Foreskin keratinocyte (primary cell): ENCODE measurements at places on chromosomes 4 and X.

DNA sequence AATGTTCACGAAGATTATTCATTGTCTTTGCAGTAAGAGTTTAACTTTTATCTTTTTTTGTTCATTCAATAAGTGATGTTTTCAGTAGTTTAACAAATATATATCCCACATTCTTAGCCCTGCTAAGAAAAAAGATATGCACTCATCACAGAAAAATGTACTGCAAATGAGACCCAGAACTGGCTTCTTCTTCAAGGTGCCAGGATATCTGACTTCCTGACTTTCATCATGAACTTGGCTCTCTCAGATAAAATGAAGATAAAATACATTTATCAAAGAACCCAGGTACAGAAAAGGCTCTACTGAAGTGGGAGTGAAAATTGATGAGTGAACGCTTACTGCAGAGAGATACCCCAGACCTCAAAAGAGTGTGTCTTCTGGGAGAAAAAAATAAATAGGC lies 177.8 kb upstream of the DKK2 start:
- no peak for DNase-seq

GRCh38 chr4:7124689-7125442 lies 57.0 kb upstream of the GRPEL1 start:
- peak; percentile 54 for DNase-seq

DNA sequence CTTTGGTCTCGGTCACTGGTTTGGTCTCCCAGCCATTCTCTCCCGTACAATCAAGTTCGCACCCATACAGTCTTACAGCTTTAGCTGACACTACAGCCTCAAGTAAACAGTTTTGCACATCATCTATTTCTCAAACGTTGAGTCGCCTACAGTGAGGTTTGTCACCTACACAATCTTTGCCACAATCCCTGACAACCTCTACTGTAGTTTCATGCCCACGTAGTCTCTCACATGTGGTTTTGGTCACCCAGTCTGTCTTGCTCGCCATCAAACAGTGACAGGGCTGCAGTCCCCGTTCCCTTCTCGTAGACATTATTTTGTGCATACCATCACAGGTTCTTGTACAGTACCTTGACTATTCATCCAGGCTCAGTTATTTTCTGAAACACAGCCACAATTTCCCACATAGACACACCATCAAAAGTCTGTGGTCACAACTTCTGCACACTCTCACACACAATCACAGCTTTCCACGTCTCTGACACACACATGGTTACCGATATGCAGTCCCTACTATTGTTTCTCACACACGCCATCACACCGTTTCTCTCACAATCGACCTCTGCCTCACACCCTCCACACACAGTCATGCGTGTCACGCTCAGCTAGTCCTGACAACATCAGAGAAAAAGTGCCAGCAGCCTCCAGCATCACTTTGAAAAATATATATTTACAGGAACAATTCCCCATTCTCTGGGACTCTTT lies 5.3 kb upstream of the CFP start:
- DNase-seq, result no peak

- DNase-seq, result no peak
Measured at GRCh38 chrX:13966071-13966792, 63.5 kb downstream of the GEMIN8 start.

GRCh38 chr4:23866450-23867075 lies 23.3 kb downstream of the PPARGC1A start:
- no peak for DNase-seq

DNA sequence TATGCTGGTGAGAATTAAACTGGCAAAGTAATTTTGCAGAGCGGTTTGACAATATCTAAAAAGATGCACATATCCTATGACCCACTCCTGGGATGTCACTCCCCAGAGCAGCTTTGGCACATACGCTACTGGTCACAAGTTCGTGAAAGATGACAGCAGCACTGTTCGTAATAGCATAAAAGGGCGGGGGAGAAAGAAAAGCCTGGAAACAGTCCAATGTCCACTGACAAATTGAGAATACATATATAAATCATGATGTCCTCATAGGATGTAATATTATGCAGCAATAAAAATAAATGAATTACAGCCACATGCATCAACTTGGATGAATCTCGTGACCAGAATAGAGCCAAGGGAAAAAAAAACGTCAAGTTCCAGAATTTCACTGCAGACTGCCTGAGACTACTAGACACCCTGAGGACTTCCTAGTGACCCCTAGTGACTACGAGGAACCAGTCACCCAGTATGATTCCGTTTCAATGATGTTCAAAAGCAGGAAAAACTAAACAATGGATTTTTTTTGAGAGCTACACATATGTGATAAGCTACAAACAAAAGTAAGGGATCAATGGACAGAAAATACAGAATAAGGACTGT lies 1.8 kb downstream of the PCSK1N start:
- no peak for DNase-seq

- DNase-seq, result no peak
Measured at GRCh38 chrX:153901753-153902140, 2.7 kb upstream of the AVPR2 start.

- no peak for DNase-seq
Measured at GRCh38 chr4:64724689-64725088, 315.4 kb upstream of the TECRL start.

- DNase-seq, result no peak
Measured at GRCh38 chr4:18012134-18012806, 9.3 kb downstream of the LCORL start.

GRCh38 chrX:53441531-53442321 lies 7.6 kb upstream of the HSD17B10 start:
- DNase-seq, result peak; percentile 50

DNA sequence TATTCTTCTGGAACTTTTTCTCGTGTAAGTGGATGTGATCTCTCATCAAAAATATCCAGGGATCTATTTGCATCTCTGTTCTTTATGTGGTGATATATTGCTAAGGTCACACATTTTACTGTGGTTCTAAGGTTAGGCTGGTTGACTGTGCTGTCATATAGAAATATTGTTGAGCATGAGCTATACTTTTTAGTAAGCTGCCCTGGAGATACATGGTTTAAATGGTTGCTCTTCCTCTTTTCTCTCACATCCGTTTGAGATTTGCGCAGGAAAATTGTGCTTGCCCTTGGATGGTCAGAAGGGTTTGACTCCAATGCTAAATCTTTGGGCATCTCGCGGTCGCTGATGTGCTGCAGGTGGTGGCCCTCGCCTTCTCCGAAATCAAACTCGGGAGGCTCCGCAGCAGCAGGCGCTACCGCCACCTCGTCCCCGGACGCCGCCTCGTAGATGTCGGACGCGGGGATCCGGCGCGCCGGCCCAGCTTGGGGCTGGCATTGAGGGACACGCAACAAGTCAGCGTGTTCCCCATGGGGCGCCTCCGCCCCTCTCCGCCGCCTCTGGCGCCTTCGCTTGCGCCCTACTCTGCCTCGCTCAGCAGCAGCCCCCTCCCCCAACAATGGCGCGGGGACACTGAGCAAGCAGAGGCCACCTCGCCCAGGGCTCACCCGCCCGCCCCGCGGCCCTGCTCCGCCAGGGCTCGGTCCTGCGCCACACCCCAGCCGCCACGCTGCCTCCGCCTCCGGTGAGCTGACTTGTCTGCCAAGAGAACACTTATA lies 154.5 kb downstream of the MSN start:
- no peak for DNase-seq

- peak; percentile 17 for DNase-seq
Measured at GRCh38 chr4:56874166-56874565, 33.5 kb upstream of the REST start.

- DNase-seq, result no peak
Measured at GRCh38 chr4:51836549-51836948, 6.4 kb upstream of the DCUN1D4 start.

DNA sequence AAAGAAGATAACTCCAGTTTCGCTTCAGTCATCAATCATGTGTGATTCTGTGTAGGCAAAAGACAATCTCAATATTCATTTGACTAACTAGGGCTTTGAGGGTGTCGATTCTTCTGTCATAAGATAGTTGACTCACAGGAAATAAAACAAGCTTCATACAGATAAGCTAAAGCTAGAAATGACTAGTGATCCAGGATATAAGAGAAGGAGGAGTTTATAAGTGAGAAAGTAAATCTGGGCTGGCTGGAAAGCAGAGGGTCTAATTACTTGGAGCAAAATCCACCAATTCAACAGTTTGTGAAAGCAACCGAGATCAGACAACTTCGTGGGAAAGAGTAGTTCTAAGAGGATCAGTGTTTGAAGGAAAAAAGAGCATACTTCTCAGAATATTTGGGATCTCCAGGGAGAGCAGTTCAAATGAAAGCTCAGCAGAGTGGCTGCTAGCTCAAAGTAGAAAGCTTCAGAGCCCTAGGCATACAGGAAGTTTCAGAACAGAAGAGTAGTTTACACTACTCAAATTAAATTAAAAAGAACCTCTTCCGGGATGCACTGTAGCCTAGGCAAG lies 429.3 kb downstream of the INPP4B start:
- peak; percentile 77 for DNase-seq

GRCh38 chr4:112888622-112889021 lies 160.8 kb upstream of the ANK2 start:
- no peak for DNase-seq

DNA sequence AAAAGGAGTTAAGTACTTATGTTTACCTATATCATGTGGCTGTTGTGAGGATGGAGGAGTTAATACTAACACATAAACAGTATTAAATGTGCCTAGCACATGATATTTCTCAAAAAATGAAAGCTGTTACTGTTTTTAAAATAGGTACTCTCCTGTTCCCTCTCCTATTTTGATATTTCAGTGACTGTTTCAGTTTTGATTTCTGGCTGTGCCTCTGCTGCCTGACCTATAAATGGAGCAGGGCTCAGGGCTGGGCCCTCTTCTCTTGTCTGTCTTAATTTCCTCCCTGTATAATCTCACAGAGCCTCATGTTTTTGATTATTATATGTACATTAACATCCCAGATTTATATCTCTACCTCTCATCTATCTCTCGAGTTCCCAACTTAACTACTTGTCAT lies 93.3 kb downstream of the UGT8 start:
- peak; percentile 3 for DNase-seq

DNA sequence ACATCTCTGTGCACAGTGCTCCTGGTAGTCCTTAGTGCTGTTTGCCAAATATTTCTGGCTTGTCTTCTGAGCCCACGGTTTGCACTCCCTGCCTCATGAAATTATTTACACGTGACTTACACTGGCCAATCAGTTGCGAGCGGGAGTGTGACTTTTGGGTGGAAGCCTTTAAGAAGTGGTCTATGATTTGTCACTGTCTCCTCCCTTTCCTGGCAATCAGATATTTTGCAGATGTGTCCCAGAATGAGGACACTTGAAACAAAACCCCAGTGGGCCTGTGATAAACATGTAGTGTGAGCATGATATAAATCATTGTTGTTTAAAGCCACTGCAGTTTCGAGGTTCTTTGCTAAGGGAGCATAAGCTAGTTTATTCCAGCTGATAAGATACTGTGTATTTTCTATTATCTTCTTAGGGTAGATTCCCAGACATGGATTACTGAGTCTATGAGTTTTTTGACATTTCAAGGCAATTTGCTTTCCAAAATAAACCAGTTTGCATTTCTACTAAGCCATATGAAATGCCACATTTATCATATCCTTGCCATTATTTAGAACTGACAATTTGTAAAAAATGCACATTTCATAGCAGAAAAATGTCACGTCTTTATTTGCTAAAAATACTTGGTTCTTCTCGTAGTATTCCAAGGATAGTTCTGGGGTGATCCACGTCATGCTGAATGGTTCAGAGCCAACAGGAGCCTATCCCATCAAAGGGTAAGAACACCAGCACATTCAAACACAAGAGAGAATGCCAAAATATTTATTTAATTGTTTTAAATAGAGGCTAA lies 12.0 kb downstream of the BST1 start:
- DNase-seq, result no peak

- no peak for DNase-seq
Measured at GRCh38 chr4:1593881-1594345, 90.2 kb downstream of the FAM53A start.

DNA sequence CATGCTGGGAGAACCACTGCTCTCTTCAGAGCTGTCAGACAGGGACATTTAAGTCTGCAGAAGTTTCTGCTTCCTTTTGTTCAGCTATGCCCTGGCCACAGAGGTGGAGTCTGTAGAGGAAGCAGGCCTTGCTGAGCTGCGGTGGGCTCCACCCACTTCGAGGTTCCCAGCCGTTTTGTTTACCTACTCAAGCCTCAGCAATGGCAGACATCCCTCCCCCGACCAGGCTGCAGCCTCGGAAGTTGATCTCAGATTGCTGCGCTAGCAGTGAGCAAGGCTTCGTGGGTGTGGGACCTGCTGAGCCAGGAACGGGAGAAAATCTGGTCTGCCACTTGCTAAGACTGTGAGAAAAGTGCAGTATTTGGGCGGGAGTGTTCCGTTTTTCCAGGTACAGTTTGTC lies 118.9 kb downstream of the SLC10A6 start:
- DNase-seq, result no peak

DNA sequence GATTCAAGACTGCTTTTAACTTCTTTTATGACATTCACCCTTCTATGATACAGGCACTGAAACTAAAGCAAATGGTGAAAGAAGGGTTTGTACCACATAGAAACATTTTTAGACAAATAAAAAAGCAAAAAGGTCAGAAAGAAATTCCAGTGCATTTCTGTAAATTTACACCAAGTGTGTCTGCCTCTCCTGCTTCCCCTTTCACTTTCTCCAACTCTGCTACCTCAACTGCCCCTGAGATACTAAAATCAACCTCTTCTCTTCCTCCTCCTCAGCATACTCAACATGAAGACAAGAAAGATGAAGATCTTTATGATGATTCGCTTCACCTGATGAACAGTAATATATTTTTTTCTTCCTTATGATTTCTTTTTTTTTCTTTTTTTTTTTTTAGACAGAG lies 187.9 kb downstream of the LRBA start:
- no peak for DNase-seq
